ENCODE measurements at places on chromosomes 13 and 19.

- no peak for DNase-seq
Measured at GRCh38 chr19:29415507-29415906, 110.3 kb upstream of the VSTM2B start.

DNA sequence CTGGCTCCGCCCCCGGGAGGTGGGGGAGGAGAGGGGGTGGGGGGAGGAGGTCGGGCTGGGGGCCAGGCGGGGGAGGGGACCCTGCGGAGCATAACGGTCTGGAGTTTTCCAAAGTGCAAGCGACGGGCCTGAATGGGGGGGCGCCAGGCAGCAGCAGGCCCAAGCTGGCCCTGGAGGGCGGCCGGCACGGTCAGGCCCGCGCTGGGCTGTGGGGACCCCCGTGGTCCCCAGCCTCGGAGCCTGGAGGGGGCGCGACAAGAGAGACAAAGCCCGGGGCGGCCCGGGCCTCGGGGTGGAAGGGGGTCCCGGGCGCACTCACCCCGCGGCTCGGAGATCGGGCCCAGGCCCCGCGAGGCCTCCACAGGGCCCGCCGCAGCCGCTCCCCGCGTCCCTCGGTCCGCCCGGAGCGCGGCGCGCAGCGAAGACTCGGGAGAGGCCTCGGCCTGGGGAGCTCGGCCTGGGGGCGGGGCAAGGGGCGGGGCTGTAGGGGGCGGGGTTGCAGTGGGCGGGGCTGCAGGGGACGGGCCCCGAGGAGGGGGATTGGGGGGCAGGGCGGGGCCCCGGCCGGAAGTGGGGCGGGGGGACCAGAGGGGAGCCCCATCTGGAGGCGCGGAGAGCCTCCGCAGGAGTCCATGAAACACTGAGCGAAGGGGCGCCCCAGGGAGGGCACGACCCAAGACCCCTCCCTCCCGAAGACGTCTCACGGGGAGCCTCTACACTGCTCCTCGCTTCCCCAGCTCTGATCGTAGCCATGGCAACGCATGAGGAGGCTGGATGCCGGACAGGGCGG, 47.6 kb downstream of the PTPRS start:
- no peak for DNase-seq

DNA sequence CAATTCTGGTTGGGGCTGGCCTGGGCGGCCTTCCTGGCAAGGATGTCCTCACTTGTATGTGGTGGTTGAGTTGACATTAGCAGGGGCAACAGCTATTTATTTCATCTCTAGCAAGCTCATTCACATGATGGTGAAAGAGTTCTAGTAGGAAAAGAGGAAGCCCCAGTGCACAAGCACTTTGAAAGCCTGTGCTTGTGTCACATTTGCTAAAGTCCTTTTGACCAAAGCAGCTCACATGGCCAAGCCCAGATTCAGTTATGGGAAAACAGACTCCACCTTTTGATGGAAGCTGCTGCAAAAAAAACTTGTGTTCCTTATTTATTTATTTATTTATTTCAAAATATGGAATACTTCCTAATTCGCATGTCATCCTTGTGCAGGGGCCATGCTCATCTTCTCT, 17.2 kb downstream of the GTF2F2 start:
- no peak for DNase-seq

DNA sequence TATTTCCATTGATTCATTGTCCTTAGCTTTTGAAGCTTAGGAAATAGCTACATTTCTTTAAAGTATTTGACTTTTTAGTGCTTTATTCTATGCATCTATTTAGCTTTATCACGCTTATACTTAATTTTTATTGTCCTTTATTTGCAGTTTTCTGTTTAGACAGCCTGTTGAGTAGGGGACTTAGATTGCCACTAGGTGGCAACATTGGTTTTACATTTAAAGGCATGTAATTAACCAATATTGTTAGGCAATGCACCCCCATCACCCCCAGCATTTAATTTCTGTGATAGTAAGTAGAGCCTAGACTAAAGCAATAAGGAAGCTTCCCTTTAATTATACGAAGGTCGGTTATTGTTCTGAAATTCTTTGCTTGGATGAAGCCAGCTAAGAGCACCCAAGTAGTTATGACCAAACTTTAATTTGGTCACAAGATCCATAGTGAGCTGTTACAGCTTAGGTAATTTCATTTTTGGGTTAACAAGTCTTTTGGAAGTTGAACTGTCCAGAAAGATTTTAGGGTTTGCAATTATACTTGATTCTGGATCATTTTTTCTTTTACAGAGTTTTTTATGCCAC, 36.5 kb downstream of the B3GLCT start:
- DNase-seq: no peak

DNA sequence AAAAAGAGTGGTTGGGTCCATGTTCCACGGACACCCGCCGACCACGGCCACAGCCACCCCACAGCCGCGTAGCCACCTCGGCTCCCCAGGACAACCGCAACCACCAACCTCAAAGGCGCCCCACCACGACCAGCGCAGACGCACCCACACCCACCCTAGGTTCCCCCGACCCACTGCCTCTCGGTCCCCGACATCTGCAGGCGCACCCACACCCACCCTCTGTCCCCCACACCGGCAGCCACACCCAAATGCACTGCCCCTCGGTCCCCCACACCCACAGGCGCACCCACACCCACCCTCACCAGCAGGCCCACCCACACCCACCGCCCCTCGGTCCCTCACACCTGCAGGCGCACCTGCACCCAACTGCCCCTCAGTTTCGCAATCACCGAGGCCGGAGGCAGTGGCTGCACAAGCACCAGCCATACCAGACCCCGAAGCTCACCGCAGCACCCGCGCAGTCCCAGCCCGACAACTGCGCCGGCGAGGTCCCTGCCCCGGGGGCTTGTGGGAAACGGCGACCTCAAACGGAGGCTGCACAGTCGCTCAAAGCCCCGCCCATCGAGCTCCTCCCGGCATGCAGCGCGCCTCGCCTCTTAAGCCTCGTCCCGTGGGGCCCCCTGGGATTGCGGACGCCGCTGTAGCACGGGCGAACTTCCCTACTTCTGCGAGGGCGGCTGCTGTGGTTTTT, 18.3 kb downstream of the ZNF77 start:
- no peak for DNase-seq

- DNase-seq: no peak
Measured at GRCh38 chr13:20231839-20232555, at the start of gene GJB6. TSS of gene GJB6 (minus strand) at chr13:20232319. CDS start at chr13:20223480, 8,839 bp downstream.

DNA sequence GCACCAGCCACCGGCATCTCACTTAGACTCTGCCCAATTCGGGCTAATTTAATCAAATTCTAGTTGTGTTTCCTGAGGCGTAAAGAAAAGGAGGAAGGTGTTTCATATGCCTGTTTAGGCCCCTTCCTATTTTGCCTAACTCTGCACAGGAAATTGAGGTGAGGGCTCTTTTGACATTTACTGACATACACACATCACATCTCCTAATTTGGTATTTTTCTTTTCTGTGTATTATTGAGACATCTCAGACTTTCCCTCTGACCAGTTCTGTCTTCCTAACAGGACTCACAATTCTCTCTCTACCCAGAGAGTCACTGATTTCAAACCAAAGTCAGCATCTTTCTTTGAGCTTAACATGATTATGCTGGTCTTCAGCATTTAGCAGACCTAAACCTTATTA, 7.9 kb downstream of the CEACAM3 start:
- DNase-seq: no peak

DNA sequence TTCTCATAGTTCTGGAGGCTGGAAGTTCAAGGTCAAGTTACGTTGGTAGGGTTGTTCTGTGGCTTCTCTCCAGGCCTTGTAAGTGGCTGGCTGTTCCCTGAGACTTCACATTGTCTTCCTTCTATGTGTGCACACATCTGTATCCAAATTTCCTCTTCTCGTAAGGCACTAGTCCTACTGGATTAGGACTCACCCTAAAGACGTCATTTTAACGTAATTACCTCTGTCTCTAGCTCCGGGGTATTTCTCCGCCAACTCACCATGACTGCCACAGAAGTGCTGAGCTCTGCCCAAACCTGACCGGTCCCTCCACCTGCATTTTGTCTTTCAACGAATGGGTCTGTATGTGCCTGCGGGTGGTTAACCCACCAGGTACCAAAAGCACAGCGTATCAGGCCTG, 8.7 kb upstream of the SYDE1 start:
- DNase-seq: no peak

GRCh38 chr19:4445963-4446703, 11.5 kb downstream of the UBXN6 start:
- DNase-seq: no peak

DNA sequence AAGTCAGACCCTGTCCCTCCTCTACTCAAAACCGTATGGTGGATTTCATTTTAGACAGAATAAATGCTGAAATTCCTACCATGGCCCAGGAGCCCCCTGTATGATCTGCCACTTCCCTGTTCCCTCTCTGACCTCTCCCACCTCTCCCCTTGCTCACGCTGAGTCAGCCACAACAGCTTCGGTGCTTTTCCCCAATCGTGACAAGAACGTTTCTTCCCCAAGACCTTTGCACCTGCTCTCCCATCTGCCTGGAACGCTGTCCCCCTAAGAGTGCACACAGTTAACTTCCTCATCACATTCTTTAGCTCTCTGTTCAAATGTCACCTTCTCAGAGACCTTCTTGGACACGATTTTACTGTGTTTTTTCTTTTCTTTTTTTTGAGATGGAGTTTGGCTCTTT, 2.3 kb downstream of the VRK3 start:
- no peak for DNase-seq

GRCh38 chr13:44803390-44803789, 185.9 kb downstream of the NUFIP1 start:
- no peak for DNase-seq

DNA sequence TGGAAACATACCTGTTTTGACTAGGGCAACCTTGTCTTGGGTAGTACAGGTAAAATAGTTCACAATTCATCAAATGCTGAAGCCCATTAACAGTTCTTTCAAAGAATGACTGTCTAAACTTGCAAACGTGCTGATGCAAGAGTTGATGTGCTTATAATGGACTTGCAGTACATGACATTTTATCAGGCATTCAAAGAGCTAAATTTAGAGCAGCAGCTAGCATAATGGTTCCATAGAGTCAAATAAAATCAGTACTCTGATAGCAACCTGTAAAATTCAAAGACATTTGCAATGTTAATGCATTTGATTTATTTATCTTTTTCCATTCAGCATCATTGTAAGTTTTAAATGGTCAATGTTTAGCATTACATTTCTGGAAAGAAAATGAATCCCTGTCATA, 979.7 kb upstream of the SLC10A2 start:
- DNase-seq: no peak

DNA sequence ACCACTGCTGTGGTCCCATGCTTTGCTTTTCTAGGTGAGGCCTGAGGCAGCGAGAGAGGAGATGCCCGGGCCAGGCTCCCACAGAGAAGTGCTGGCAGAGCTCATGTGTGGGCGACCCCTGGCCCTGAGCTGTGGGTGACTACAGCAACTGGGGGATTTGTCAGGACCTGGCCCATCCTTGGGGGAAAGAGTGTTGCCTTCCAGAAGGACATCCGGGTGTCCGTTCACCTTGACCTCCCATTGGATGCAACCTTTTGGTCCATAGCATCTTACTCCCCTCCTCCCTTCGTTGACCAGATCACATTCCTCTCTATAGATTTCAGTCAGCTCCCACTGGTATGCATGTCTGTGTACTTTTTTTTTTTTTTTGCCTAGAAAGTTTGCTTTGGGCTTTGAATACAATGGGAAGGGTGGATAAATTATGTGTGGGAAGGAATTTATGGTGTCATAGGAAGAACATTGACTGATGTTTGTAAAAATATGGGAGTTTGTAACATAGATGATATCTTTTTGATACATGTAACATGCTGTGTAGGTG, 84.2 kb upstream of the RNF113B start:
- DNase-seq: no peak

DNA sequence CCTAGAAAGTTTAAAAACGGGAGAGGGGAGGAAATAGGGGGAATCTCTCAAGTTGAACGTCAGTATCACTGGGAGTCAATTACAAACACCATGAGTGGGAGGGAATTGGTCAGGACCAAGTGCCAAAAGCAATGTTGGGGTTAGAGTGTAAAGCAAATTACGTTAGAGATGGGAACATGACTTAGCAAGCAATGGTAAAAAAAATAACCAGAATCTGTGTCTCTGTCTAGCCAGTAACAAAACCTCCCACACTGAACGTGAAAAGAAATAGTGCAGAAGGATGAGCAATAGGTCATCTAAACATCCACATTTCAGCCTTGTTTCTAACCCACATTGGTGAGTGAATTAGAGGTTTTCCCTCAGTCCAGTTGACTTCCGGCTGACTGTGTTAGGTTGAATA, 242.2 kb downstream of the COG6 start:
- no peak for DNase-seq

- no peak for DNase-seq
Measured at GRCh38 chr19:28217022-28217421, 995.9 kb downstream of the UQCRFS1 start.

DNA sequence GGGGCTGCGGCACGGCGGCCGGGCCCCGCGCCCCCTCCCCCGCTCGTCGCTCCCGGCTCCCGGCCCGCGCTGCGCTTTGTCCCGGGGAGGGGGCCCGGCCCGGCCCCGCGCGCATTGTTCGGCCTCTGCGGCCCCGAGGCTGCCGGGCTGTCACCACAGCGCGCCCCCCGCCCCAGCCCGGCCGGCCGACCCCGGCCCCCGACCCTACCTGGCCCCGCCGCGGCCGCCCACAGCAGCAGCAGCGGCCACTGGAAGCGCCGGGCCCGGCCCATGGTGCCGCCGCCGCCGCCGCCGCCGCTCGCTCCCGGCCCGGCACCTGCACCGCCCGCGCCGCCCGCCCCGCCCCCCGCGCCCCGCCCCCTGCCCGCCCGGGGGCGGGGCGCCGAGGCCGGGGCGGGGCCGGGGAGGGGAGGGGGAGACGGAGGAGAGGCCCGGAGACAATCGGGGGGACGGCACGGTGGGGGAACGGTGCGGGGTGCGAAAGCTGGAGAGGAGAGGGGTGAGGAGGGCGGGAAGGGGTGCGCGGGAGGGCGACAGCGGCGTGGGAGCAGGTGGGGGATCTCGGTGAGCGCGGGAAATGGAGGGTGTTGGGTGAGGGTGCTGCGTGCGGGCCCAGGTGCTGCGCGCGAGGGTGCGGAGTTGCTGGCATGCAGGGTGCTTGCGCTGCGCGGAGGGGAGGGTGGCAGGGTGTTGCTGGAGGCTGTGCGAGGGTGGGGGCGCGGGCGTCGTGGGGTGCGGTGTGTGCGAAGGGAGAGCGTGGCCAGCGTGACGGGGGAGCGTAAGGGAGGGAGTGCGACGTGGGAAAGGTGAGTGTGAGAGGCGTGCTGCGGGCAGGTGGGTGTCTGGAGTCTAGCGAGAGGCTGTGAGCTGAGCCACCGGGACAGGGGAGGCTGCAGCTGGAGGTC, at the start of gene CADM4:
Gene CADM4, minus strand, starts transcription at position 332 of the 905 bp plus-strand sequence. Its CDS starts 60 bp downstream, at position 272.
- DNase-seq: peak; percentile 28

- DNase-seq: no peak
Measured at GRCh38 chr19:35641515-35642151, at the start of gene ETV2. TSS of gene ETV2 (plus strand) at chr19:35641745. CDS start at chr19:35642461, 716 bp downstream.

- no peak for DNase-seq
Measured at GRCh38 chr19:6073858-6074708, 36.2 kb downstream of the RFX2 start.

- no peak for DNase-seq
Measured at GRCh38 chr19:374886-375235, 30.3 kb upstream of the MIER2 start.

GRCh38 chr13:88112526-88112925, 441.4 kb downstream of the SLITRK5 start:
- DNase-seq: no peak

Measured in central memory CD8-positive, alpha-beta T cell (primary cell).